ENCODE measurements at places on chromosomes 3 and 15.

- peak; percentile 93 for DNase-seq
Observed at GRCh38 chr3:101936419-101937356, 87.4 kb downstream of the NFKBIZ start.

DNA sequence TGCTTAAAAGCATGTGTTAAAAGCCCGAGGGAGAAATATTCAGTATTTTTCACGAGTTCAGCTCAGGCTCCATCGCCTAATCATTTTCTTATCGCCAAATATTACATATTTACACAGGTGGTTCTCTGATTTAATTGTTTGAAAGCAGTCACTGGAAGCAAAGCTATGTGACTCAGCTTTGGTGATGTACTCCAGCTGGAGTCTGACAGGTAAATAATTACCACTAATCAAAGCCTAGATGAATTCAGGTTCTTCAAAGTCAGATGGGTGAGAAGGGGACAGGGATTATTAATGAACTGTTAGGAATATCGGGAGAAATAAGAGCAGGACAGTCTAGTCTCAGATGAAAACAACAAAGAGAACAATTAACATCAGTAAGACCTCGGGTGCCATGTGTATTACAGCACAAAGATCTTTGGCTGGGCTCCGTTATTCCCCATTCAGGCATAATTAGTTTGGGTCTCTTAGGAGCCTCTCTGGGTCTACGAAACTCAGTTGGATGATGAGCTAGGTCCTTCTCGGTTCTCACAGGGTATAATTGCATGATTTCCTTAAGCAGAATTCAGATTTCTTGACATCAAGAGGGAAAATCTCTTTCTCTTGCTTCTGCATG is 331.7 kb upstream of the ADAMTS9 start:
- no peak for DNase-seq

- no peak for DNase-seq
Observed at GRCh38 chr15:31476866-31477265, 150.2 kb downstream of the KLF13 start.

DNA sequence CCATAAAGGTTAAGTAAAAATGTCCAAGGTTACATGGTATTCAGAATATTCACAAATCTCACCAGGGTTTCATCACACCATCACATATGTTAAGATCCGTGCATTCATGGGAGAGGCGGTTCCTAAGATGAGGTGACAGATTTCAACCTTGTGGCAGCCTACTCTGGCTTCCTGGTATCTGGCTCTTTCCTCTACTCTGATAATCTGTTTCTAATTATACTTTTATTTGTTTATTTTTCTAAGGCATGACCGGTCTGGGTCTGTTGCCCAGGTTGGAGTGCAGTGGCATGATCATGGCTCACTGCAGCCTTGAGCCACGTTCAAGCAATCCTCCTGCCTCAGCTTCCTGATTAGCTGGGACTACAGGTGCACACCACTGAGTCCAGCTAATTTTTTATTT is 34.4 kb downstream of the RAF1 start:
- peak; percentile 20 for DNase-seq

DNA sequence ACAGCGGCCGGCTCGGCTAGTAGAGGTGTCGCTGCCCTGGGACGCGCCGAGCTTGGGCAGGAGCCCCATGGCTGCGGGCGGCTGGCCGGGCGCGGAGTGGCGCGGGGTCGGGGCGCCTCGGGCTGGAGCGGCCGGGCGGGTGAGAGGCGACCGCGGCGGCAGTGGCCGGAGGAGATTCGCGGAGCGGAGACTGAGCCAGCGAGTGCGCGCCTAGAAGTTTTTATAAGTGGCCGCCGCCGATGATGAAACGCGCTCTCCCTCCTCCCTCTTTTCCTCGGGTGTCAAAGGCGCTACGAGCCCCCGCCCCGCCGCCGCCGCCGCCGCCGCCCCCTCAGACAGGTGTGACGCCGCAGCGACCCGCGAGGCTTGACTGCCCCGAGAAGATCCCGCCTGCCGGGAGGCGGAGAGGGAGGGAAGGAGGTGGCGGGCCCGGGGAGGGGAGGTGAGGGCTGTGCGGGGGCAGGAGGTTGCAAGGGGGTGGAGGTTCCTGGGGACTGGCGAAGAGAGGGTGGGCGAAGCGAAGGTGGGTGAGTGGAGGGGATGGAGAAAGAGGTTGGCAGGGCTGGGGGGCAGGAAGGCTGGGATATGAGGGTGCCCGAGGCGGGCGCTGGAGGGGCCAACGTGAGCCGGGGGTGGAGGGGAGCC is at the start of gene SLCO2A1:
Gene SLCO2A1 (minus strand): TSS at position 192 of the 645 bp plus-strand sequence. CDS start 123 bp downstream, at position 69.
- peak; percentile 42 for DNase-seq

DNA sequence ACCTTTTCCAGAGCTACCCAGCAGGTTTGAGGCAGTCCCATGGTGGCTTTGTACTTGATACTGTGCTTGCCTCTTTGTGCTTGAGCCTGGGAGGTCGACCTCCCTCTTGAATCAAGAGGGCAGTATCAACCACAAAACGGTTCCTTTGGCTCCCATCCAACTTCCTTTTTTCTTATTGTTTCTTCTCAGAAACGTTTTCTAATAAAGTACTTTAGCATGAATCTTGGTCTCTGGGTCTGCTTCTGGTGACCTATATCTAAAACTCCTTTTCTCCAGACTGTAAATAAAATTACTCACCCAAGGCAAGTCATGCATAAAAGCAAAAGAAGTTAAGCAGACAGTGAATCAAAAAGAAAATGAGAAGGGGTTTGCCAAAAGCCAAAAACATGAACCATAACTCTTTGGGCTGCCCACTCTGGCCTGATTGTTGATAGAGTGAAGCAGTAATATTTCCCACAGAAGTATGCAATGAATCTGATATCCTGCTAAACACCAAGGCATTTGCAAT is 112.2 kb upstream of the SLC4A7 start:
- peak; percentile 70 for DNase-seq

GRCh38 chr15:25712961-25713355 is 150.2 kb downstream of the ATP10A start:
- no peak for DNase-seq

DNA sequence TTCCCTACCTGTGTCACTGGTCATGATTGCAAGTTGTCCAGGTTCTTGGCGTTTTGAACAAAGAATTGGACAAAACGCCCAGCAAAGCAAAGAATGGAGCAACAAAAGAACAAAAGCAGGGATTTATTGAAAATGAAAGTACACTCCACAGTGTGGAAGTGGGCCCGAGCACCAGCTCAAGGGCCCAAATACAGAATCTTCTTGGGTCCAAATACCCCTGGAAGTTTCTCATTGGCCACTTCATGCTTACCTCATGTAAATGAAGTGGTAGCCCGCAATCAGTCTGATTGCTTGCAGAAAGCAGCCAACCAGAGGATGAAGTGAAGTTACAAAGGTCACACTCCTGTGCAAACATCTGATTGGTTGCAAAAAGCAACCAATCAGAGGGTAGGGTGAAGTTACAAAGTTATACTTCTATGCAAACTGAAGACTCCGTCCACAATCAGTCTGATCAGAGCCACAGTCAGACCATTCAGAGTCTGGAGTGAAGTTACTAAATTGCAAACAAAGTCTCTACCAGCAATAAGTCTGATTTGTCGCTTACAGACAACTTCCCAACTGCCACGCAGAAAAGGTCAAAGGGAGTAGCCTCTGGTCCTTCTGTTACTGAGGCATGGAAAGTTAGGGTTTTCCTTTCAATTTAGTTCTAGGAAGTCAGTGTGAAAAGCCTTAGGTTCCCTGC is 8.3 kb upstream of the TM4SF1 start:
- no peak for DNase-seq

DNA sequence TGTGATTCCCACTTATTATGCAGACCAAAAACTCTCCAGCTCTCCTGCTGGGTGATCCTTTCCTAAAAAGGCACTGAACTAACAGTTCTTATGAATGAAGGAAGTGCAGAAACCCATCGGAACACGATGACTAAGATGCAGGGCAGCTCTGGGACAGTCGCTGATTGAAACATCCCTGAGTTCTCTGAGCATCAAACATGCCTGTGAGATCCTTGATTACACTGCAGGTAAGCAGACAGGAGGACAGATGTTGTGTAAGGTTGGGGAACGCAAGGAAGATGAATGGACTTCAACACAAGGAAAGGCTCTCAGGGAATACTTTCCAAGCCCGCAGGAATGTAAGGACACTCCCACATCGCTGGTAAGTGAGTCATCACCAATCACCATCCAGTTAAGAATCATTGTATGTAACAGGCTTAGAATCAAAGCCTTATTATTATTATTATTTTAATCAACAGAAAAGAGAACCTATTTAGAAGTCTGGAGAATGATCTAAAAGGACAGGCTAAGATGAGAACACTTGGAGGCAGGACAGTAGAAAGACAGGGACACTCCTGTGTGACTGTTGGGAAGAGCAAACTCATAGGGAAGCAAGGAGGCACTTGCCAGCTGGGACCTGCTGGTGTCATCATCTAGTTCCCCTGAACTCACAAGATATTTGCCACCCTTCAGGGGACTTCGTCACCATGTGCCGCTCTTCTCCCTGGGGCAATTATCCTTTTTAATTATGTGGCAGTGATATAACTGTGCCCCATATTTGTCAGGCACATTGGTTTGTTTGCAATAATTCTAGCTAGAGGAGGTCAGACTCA is 26.0 kb downstream of the TMEM158 start:
- DNase-seq = peak; percentile 89

- DNase-seq = no peak
Observed at GRCh38 chr15:41928637-41929620, 35.1 kb upstream of the SPTBN5 start.

DNA sequence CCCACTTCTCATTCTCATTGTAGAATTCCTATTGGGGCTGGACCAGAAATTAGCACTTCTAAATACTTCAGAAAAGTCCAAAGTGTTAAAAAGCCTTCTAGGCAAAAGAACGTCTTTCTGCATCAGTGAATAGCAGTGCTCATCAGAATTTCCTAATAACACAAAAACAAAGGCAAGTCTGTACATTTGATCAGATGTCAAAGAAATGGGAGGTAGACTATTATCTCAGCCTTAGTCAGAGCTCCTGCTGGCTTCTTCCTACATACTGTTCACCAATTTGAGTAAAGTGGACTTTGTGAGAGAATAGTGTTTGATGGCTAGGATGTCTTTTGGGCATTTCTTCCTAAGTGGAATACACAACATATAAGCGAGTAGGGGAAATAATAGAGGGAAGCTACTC is 48.7 kb downstream of the FOXB1 start:
- DNase-seq = no peak

DNA sequence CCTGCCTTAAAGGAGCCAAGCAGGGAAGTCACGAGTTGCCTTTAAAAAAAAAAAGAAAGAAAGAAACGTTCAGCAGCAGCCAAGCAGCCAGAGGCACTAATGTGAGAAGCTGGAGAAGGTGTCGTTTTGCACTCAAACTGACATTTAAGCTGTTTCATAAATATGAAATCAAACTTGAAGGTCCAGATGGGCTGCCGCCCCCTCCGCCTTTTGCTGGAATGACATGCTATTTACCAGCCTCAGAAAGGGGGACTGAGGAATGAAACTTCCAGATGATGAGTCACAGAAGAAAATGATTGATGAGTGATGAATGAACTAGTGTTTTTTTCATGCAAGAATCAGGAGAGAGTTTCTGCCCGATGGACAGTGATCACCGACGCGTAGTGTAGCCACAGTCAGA is 396.8 kb downstream of the IGSF11 start:
- DNase-seq = no peak

GRCh38 chr15:93028111-93028631 is 60.8 kb downstream of the RGMA start:
- no peak for DNase-seq

GRCh38 chr15:101159096-101159935 is 92.5 kb downstream of the CHSY1 start:
- no peak for DNase-seq

DNA sequence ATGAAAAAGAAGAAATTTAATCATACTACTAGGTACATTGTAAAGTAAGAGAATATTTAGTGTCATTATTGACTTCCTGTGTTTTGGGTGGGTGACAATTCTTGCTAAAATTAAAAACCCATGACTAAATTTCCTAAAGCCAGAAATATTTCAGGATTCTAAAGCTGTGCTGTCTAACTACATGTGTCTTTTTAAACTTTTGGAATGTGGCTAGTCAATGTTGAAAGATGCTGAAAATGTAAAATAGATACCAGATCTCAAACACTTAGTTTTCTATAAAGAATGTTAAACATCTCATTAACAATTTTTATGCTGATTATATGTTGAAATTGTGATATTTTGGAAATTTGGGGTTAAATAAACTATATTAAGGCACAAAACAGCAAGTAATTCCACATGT is 308.9 kb upstream of the TMCO5A start:
- DNase-seq = no peak

DNA sequence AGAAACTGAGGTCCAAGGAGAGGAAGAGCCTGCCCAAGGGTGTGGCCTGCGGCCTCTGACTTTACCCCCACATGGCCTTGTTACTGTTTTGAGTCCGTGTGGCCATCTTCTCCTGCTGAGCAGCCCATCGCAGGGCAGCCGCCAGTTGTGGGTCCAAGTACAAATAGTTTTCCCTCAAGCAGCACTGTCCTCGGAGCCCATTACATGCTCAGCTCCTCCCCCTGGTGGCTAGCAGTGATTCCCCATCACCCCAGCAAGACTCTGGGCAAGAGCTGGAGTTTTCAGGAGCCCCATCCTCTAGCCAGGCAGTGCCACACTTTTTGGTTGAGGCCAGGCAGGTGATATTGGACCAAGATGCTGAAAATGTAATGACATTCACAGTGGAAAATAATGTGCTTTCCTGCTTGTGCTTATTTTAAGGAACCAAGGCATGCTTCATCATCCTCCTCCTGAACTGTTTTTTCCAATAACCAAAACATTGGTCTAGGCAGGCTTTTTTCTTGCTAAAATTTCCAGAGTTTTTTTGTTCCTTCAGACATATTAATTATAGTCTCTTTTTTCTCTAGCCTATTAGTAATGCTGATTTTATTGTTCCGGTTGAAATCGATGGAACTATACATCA is 23.2 kb upstream of the VILL start:
- peak; percentile 78 for DNase-seq

DNA sequence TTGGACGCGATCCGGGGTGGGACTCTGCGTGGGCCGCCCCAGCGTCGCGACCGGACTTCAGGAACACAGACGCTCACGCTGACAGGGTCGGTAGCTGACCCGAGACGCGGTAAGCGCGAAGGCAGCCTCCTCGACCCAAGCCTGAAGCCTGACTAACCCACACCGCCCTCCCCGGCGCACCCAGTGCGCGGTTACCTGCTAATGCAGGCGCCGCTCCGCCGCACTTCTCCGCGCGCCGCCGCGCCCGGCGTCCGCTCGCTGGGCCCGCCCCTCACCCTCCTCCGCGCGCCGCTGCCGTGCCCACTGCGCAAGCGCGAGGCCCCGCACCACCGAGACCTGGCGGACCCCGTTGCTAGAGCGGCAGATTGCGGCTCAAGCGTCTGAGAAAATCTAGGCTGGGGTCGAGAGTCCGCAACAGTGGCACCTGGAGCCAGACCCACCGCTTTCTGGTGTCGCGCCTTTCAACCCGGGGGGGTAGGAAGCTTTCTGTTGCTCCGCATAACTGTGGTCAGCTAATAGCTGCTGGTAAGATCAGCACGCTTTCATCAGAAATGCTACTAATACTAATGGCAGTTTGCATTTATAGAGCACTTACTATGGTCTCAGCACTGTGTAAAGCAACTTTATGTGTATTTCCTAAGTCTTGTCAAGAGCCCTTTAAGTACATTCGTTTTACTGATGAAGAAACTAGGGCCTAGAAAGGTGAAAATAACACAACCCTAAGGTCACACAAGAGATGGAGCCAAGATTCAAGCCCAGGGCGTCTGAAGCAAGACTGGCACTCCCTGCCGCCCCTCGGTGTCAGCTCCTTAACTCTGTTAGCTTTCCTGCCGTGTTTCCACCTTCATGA is at the start of gene TBCCD1:
Gene TBCCD1 (minus strand): TSS at position 268 of the 850 bp plus-strand sequence. CDS start 3,010 bp downstream, outside the sequence.
- DNase-seq = peak; percentile 92

- peak; percentile 34 for DNase-seq
Observed at GRCh38 chr15:93001881-93002280, 87.1 kb downstream of the RGMA start.

Data from cardiac fibroblast (primary cell).